ENCODE measurements at places on chromosomes 12 and 14. TPM values are rescaled to one million over a fixed set of nuclear protein-coding genes. Genes with fewer than 3 reads are reported as not detected.

DNA sequence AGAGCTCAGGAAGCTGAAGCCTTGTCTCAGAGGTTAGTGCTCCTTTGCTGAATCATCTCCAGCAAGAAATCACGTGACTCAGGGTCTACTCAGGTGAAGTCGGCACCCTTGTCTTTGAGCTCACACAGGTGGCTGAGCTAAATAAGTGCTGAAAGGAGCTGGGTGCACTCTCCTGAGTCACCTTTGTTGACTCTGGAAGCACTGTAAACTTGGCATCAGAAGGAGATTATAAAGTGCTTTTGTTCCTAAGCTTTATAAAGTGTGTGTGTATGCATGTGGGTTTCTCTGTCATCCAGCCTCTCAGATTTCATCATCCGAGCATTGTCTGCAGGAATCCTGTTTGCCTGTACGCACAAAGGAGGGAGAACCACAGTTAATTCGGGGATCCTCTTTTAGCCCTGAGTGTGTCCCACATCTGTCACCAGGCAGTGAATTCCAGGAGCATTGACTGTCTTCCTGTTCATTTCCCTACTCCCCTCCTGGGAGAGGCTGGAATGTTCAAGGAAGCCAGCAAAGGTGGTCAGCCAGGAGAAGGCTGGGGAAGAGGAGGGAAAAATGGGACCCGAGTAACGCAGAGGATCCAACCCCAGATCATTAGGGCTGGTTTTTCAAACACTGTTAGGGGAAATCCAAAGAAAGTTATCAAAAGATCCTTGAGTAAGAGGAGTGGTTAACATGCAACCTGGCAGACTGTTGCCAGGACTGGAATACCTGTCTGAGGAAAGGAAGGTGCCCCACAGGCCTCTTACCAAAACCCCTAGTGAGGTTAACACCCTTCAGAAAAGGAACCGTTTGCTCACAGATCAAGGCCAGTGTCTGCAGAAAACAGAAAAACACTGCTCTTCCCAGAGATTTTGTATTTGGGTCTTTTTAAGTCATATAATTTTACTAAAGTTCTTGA, 157.5 kb upstream of the HIF1A start:
- no peak for DNase-seq

Gene FOS
- 204 TPM for total RNA-seq

Gene OR4Q3
- not detected for total RNA-seq

Gene OASL
- 12.7 TPM for total RNA-seq

DNA sequence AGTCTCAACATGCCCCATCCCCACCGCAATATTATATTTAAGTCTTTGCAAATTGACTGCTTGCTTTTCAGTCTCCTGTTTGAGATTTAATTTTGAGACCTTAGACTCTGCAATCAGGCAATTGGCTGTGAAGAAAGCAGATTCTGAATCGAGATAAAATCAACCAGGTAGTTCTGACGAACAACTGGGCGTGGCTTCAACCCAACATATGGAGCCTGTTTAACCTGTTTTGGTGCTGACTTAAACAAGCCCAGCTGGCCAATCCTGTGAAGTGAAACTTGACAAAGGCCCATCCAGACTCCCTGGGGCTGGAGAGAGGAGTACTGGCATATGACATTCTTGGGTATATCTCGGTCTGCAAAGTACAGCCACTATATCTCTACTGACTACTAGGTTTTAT, 9.8 kb upstream of the CIPC start:
- no peak for DNase-seq

Gene FAM186B
- 0.75 TPM for total RNA-seq

DNA sequence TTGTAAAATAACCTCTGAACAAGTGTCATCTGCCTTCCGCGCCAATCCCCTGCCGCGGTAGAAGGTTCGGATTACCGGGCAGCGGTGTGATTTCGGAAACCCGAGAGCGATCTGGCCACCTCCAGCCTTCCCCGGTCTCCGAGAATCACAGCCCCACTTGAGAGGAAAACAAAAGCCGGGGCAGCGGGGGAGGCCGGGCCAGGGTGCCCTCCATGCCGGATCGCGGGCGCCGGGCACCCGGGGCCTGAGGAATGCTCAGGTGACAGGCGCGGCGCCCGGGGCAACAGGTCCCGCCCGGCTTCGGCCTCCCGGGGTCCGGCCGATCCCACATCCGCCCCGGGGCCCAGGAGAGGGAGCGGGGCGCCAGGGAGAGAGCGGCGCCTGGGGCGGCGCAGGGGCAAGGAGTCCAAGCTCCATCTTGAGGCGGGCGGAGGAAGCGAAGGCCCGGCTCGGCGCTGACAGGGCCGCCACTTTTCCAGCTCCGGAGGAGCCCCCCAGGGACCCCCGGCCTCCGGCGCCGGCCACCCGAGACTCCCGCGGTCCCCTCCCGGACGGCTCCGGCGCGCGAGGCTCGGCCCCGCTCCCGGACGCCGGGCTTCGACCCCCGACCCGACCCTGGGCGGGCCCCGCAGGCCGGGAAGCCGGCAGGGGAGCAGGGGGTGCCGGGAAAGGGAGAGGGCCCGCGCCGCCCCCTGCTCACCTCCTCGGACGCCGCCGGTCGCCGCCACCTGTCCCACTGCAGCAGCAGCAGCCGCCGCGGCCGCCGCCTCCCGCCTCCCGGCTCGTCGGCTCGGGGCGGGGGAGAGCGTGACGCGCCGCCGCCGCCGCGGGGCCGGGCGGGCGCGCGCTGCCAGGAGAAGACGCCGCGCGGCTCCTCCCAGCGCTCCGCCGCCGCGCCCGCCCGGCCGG, at the start of gene CLIP1:
Gene CLIP1 (minus strand): TSS at position 849 of the 909 bp plus-strand sequence. CDS start 42,217 bp downstream, outside the sequence.
- peak; percentile 88 for DNase-seq

DNA sequence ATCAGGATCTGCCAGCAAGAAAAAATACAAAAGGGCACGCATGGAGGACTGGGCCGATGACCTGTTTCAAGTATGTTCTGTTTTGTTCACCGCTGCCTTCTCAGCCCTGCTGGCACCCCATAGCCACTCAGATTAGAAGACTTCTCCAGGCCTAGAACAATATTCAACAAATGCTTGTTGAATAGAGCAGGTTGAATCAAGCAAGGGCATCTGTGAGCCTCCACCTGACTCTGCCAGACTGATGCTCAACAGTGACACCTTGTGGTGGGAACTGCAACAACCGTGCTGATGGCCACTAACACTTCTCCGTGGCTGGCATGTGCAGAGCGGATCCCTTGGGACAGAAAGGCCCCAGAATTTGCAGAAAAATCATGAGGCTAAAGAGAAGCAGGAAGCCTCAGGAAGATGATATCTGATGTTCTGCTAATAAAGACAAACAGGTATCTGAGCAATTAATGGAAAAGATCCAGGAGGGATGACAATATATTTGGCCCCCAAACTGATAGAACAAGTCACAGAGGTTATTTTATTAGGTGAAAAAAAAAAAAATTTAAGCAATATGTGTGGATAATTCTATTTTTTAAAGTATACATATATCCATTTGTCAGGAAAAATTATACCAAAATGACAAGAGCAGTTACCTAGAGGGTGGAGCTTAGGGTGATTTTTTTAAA, 114.3 kb downstream of the KSR2 start:
- DNase-seq = no peak

Gene DPF3
- 0.90 TPM for total RNA-seq

GRCh38 chr12:90958347-90958746, 3.4 kb upstream of the CCER1 start:
- no peak for DNase-seq

- no peak for DNase-seq
These were observed 3.3 kb downstream of the EEF1AKMT3 start for GRCh38 chr12:57775563-57776246.

GRCh38 chr14:55221186-55221585, 29.8 kb upstream of the DLGAP5 start:
- no peak for DNase-seq

DNA sequence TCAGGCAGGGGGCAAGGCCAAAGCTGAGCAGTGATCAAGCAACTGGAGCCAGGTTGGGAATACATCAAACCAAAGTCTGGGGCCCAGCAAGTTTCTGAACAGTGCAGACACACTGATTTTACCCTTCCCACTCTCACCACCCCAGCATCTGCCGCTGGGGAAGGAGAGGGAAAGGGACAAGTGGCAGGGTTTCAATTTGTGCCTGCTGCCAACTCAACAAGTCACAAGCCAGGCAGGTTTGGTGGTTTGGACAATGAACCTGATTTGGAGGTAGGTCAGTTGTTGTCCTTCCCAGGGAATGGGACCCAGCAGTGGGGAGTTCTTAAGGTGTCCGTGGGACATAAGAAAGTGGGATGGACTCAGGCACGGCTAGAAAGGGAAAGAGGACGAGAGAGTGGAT, 151.9 kb upstream of the NOS1 start:
- DNase-seq = no peak

DNA sequence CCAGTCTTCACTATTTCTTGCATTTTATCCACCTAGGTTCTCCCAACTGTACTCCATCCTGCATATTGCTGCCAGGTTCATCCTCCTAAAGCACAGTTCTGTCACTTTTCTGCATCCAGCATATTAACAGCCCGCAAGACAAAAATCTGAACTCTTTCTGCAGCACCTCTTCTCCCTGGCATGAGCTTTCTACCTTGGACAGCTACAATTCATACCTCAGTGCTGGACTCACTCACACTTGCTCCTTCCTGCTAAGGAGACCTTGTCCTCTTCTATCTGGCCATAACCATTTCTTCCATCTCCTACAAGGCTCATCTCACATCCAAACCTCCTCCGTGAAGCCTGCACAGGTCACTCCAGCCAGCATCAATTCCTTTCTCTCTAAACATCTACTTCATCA, 170.1 kb upstream of the GRIP1 start:
- DNase-seq = no peak

DNA sequence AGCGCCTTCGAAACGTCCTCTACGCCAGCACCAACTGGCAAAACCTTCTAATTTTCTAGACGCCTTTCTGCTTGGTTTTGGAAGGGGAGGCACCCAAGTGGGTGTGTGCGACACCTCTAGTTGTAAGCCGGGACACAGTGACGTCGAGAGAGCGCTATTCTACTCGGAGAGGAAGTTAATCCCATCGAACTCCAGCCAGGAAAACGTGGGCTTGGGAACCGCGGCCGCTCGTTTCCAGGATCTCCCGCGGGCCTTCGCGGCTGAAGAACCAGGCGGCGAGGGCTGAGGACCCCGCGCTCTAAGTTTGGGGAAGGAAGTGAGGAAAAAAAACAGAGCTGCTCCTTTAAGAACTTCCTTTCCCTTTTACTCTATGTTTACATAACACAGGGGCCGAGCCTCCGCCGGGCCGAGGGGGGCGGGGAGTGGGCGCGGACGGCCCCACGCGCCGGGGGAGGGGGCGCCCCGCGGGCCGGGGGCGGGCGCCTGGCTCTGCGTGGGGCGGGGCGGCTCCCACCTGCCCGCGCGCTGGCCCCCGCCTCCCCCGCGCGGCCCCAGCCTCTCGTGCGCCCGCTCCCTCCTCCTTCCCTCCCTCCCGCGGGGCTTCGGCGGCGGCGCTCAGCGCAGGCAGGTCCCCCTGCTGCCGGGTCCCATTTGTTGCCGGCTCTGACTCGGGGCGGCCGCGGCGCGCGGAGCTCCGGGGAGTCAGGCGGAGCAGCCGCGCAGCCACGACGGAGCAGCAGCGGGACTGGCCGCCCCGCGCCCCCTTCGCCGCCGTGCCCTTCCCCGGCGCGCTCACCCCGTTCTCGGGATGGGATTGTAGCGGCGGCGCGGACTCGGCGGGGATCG, at the start of gene PELI2:
Gene PELI2 (plus strand): TSS at position 647 of the 846 bp plus-strand sequence. CDS start 250 bp downstream, outside the sequence.
- peak; percentile 93 for DNase-seq

DNA sequence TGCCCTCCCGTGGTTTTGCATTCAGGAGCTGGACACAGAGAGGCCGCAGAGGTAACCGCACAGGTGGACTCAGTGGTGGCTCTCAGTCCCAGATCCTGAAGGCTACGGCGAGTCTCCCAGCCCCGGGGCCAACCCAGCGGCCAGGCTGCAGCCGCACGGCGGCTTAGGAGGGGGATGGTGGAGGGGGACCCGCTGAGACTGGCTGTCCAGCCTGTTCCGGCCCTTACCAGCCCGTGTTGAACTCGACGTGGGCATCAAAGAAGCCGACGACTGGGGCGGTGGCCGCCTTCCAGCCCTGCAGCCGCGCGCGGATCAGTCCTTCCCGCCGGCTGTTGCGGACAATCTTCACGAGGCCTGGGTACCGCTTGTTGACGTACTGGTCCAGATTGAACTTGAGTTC, 68.7 kb downstream of the GALNT9 start:
- no peak for DNase-seq

Gene CBLN3
- total RNA-seq = 2.9 TPM

DNA sequence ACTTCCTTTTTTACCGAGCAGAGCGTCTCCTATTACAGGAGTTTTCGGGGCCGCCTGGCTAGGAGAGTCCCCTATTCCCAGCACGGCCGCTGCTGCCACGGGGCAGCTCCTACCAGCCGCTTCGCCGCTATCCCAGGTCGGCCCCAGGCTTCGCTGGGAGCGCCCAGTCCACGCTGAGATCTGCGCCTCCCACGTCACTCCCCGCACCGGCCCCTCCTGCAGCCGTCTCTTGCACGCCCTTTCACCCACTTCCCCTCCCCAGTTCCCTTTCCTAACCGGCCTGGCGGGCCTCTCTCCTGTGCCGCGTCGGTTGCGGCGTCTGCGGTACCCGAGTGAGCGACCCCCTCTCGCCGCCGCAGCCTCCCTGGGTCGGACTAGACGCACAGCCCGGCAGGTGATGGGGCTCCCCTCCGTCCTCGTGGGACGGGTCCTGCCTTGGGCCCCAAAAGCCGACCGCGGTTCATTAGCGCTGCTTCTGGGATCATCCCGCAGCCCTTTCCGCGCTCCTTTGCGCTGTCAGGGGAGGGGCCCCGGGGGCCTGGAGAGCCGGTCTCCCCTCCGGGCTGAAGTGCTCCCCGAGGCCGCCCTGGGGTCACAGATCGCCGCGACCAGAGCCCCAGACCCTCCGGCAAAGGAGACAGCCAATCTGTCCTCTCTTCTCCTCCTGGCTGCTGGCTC, 1318.4 kb downstream of the TMEM121 start:
- peak; percentile 88 for DNase-seq

GRCh38 chr14:88599326-88599725, 36.5 kb downstream of the ZC3H14 start:
- DNase-seq = no peak

Gene NTF3
- 0.93 TPM for total RNA-seq

Gene CLEC1B
- not detected for total RNA-seq

Gene KRT83
- total RNA-seq = not detected

DNA sequence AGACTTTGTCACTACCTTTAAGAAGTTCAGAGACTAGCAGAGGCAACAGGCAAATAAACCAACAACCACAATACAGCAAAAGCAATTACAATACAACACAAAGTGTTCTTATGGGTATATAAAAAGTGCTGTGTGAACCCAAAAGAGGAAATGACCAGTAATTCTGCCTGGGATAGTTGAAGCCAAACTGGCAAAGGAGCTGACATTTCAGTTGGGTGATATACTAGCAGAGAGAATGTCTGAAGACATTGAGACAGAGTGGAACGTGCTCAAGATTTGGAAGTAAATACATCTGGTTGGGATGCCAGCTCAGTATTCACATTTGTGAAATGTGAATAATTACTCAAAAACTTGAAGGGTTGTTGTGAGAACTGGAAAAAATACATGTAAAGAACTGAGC, 80.6 kb upstream of the GTF2A1 start:
- no peak for DNase-seq

GRCh38 chr12:51714666-51715065, 123.6 kb downstream of the SCN8A start:
- DNase-seq = no peak

DNA sequence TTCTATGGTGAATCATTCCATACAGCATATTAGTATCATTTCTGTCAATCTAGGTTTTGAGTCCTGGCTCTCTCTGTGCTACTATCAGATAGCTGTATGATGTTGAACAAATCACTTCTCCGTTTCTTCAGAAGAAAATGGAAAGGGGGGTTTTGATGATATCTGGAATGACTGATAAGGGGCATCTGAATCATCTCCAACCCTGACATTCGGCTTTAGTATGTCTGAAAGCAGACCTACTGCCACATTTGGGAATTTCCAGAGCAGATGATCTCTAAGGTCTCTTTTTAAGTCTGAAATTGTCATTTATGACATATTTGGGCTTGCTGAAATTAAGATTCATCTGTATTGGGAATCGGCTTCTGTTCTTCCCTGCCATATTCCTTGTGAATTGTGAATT, 10.1 kb downstream of the MLF2 start:
- no peak for DNase-seq

Data from upper lobe of right lung (tissue), 1 donor.